ENCODE measurements at places on chromosomes 11 and 22. TPM values are rescaled to one million over a fixed set of nuclear protein-coding genes. Genes with fewer than 3 reads are reported as not detected.

The ACTN3 gene
- total RNA-seq, result not detected

The HEPN1 gene
- total RNA-seq, result not detected

The XNDC1N gene
- total RNA-seq, result 3.3 TPM

The GGTLC2 gene
- total RNA-seq, result not detected

The GSTP1 gene
- total RNA-seq, result 1,648 TPM
